ENCODE measurements at places on chromosomes 5 and 9. TPM values are rescaled to one million over a fixed set of nuclear protein-coding genes. Genes with fewer than 3 reads are reported as not detected.

GRCh38 chr9:33380390-33381094 is 21.8 kb downstream of the AQP7 start:
- no peaks in the 10 kb centered on the region for H3K27me3 ChIP-seq
- H3K27ac ChIP-seq, result no peak overlapping the region
- no peaks in the 10 kb centered on the region for H3K36me3 ChIP-seq
- no peak for DNase-seq

DNA sequence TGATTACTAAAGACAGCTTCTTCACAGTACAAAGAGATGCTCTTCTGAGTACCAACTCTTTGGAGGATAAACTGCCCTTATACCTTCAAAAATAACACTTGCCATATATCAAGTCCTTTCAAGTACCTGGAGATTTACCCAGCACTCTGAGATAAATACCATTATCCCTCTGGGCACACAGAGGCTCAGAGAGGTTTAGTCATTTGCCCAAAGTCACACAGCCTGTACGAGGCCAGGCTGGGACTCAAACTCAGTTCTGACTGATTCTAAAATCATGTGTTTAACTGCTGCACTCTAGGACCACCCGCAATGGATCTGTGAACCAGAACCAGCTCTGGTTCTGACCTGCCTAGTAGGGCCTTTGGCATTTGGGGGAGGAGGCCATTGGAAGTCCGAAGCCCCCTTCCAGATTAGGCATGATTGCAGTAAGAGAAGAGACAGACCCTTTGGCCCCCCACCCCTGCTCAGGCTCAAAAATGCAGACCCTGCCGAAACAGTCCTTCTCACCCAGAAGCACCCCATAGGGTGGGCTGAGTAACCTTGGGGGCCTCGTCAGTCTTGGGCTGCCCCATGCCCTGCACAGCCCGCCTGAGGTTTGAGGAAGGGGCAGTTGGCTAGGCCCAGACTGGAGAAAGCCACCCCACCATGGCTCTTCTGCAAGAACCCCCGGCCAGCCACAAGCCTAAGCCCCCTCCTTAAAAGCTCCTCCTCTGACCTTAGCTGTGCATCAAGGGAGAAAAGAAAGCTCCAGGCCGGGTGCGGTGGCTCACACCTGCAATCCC is 32.8 kb upstream of the IL17B start:
- no peak overlapping the region for H3K27ac ChIP-seq
- DNase-seq, result no peak
- no peak overlapping the region for H3K4me3 ChIP-seq
- no peaks in the 10 kb centered on the region for H3K4me1 ChIP-seq
- no peaks in the 10 kb centered on the region for H3K36me3 ChIP-seq

DNA sequence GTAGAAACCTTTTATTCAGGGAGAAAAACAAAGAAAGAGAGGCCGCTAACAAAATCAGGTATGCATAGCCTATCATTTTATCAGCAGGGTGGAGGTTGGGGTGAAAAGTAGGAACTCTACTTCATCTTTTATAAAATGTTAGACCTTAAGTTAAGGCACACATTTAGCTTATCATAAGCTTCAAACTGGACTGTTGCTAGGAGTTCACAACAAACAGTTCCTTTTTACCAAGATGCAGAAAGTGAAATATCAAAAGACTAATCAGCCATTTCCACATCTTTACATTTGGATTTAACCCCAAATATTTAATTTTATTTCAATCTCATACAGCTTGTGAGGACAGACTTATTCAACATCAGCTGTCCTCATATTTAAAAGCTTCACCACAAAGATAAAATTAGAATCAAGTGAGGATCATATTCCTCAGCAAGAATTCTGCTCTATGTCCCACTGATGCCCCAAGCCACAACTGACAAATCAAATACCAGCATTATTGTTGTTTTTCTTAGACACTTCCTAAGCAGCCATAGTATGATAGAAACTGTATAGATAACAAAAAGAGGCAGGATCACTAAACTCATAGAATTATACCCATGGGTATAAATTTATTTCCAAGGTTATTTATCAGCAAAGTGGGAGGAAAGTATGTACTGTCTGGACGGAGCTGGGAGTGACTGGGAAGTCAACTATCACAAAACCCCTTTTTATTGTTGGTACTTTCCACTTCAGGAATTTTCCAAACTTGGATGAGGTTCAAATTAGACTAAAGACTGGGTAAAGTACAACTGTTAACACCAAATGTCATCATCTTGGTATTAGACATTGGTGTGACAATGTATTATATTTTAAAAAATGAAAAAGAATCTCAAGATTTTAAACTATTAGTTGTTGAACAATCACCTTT is 29.9 kb upstream of the MYOT start:
- H3K36me3 ChIP-seq, result no peaks in the 10 kb centered on the region
- no peak overlapping the region for H3K4me3 ChIP-seq
- H3K4me1 ChIP-seq, result no peaks in the 10 kb centered on the region
- no peak overlapping the region for H3K27ac ChIP-seq
- no peaks in the 10 kb centered on the region for H3K27me3 ChIP-seq
- no peak for DNase-seq

FOXI1 gene
- total RNA-seq, result not detected

HCN1 gene
- not detected for total RNA-seq
